Activated naive CD4-positive, alpha-beta T cell treated with anti-CD3 and anti-CD28 coated beads, Interleukin-2, amount 50 U/mL, for 16 hours (primary cell): ENCODE measurements at places on chromosomes 4 and X.

- DNase-seq: no peak
Observed at GRCh38 chr4:78057135-78057599, at the start of gene FRAS1. FRAS1 (plus strand) TSS chr4:78057323; CDS start chr4:78058010, 687 bp downstream.

- no peak for DNase-seq
Observed at GRCh38 chrX:65587616-65588526, 53.3 kb upstream of the LAS1L start.

- no peak for DNase-seq
Observed at GRCh38 chr4:17273047-17273446, 238.8 kb downstream of the QDPR start.

DNA sequence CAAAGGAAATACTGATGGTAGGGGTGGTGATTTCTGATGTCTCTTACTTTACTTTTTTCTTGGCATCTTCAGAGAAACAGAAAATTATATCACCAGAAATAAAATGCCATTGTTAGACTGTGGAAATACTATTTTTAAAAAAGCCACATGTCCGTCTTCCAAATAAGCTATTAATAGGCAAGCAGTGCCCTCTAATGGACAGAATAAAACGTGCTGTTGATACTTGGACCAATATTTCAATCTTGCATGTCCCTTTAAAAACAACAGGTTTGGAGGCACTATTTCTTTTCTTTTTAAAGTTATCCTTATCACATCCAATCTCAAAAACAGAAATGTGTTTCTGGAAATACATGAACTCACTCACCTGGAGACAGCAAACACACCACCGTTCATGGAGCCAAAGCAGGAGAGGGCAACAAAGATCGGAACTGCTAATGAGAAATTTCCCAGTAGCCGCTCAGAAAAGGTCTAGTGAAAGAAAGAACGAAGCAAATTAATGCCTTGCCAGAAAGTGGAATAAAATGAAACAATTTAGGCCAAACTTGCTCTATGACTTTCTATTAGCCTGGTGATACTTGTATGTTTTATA, 59.2 kb downstream of the SLC7A11 start:
- no peak for DNase-seq

DNA sequence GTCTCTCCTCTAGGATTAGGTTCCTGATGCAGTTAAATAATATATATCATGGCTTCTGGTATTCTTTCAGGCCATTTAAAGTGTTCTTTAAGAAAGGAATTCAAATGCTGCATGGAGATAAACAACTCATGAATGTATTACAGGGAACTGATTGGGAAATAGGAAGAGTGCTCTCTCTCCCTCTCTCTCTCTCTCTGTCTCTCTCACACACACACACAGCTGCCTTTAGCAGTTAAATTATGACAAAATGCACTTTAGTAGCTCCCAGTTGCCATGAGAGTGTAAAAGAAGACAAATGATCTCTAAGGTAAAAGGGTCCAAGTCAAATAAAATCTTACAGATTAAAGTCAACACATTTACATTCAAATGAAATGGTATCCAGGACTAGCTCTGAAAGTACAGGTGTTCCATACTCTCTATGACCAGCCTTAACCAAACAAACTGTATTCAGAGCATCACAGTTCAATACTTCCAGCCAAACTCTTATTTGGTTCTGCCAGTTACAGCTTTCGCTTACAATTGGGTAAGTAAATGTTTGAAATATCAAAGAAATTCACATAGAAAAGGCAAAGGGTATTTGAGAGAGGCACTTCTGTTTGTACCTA, 94.7 kb upstream of the CXXC4 start:
- no peak for DNase-seq

DNA sequence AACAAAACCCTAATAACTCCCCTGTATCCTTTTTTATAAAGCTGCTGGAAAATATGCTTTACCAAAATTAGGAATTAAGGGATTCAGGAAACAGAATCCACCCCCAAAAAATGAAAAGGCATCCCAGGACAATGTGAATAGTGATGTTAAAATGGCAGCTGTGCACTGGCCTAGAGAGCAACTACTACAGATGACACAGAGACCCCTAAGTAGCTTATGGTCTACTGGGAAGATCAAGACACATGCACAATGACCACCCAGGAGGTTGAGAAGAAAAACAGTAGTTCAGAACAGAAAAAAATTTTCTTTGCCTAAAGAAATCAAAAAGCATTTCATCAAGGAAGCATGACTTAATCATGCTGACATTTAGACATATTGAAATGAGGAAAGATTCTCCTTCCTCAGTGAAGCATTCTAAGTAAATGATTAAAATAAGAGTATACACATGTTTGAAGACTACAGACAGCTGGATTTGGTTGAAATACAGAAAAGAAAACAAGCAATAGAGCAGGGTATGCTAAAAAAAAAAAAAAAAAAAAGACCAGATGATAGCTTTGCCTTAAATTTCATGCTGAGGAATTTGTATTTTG, 117.3 kb downstream of the WDFY3 start:
- DNase-seq: no peak

DNA sequence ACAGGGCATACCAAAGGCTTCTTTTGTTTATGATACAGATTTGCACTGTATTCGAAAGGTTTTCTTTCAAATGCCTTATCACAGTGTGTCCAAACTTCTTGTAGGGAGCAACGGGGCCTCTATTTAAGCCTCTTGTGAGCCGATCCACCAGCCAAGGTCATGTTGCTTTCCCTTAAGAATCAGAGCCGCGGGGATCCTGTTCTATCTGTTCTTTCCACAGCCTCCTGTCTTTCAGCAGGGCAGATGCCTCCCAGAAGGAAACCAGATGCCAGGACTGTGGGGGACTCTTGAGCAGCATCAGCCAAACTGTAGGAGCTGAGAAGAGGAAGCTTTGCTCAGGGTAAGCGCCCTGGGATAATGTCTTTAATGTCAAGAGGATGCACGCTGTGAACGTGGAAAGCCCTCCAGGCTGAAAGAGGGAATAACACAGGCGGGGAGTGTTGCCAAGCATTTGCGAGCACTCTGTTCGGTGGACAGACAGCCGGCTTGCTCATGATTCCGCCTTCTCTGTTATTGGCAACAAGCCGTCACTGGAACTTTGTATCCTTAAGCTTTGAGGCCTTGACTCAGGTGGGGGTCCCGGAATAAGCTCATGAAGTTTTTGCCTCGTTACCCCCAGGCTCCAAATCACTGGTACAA, 279.8 kb upstream of the FRG1 start:
- no peak for DNase-seq

DNA sequence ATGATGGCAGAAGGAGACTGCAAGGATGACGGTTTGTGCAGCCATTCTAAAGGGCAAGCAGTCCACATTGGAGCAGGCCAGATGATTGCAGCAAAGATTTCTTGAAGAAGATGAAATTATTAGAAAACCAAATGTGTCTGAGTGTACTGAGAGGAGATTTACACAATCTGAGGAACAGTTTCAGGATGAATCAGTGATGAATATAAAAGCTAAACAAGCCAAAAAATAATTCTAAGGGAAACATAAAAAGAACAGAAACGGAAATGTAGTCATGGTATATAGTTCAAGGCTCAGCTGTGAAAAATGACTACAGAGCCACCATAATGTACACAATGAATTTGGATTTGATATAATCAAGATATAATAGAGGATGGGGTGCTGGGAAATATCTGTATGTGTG, 168.5 kb downstream of the PDGFC start:
- no peak for DNase-seq

DNA sequence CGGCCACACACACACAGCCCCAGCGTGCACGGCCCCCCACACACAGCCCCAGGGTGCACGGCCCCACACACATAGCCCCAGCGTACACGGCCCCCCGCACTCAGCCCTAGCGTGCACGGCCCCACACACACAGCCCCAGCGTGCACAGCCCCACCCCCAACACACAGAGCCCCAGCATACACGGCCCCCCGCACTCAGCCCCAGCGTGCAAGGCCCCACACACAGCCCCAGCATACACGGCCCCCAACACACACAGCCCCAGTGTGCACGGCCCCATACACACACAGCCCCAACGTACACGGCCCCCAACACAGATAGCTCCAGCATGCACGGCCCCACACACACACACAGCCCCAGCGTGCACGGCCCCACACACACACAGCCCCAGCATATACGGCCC, 17.6 kb downstream of the GAK start:
- DNase-seq: no peak

GRCh38 chr4:147518086-147518485, 37.2 kb downstream of the EDNRA start:
- no peak for DNase-seq

GRCh38 chrX:48798318-48798717, 3.5 kb upstream of the HDAC6 start:
- no peak for DNase-seq

DNA sequence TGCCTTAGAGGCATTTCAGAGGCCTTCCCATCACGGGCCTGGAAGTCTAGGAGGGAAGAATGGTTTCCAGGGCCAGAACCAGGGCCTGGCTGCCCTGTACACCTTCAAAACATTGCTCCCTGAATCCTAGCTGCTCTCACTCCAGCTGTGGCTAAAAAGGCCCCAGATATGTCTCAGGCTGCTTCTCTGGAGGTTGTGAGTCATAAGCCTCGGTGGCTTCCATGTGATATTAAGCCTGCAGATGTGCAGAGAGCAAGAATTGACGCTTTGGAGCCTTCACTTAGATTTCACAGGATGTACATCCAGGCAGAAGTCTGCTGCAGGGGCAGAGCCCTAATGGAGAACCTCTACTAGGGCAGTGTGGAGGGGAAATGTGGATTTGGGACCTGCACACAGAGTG, 502.5 kb downstream of the GRXCR1 start:
- DNase-seq: no peak

- DNase-seq: no peak
Observed at GRCh38 chr4:188660796-188661195, 521.6 kb downstream of the TRIML1 start.

- no peak for DNase-seq
Observed at GRCh38 chr4:19857991-19858390, 393.7 kb upstream of the SLIT2 start.

- DNase-seq: no peak
Observed at GRCh38 chr4:71198958-71199357, 139.9 kb upstream of the SLC4A4 start.

DNA sequence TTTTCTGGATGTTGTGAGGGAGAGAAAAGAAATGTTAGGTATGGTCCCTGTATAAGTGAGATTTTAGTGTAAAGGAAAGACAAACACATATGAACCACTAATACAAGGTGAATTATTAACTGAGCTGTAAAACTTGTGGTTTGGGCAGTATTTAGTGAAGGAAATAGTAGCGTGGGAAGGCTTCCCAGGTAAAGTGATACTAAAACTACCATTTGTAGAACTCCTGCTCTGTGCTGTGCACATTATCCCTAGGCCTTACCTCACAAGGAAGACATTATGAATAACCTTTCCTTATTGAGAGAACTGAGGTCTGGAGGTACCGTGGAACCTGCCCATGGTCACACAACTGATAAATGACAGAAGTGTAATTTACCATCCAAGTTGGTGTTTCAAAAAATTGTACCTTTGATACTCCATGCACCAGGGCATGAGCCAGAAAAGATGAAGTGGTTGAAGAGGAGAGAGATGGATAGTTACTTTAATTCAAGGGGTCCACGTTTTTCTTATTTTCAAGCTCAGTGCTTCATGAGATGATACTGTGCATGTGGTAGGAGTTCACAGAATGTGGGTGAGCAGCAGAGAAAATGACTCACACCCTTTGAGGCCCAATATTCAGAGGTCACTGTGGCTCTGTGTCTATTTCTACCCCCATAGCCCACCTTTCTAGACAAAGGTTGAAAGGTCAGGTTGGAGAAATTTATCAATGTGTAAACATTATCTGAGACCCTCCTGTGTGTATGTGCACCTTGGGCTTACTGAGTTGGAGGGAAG, 2.6 kb upstream of the VSIG4 start:
- no peak for DNase-seq

DNA sequence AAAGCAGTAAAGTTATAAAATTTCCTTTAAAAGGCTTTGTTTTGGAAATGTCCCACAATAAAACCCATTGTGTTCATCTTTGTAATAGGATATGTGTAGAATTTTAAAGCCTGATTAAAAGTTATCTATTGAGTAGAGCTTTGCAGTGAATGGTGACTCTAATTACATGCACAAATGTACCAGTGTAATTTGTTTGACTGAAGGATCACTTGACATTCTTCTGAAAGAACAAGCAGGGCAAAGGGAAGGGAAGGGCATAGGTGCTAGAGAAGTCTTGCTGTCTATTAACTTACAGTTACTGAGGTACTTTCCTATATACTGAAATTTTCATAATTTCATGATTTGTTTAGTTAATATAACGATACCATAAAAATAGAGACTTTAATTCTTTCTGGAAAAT, 70.8 kb downstream of the STIM2 start:
- no peak for DNase-seq

- DNase-seq: no peak
Observed at GRCh38 chr4:26346203-26346620, 25.4 kb downstream of the RBPJ start.

DNA sequence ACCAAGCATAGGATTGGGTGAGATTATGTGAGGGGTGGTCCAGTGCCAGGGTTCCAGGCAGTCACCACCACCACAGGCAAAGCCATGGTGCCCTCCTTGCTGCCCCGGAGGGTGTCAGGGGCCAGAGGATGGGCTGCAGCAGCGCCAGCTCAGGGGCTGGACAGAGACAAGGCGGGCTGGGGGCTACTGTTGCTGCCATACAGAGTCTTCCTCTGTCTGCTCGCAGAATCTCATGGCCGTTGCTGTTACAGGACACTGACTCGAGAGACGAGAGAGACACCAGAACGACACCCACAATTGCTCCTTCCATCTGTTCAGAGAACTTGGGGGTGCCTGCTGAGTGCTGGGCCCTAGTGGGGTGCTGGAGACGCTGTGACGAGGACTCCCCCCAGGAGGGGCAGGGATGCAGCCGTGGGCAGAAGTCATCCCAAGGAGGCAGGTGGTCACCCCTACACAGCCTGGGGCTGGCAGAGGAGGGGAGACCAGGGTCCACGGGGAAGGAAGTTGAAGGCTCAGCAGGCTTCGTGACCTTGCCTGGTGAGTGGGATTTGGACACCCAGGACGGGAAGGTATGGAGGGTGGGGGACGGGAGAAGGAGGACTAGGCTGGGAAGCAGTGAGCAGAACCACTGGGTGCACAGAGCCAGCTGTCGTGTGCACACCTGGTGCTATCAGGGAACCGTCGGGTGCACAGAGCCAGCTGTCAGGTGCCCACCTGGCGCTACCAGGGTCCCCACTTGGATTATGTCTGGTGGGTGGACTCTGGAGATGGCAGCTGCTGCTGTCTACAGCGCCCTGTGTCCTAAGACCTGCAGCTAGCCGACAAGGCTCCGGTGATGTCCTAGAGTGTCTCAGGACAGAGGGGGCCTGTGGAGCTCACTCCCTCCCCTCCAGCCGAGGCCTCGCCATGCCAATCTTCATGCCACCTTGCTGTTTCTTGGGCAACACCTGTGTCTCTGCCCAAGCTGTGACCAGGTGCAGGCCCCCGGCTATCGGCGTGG, 43.9 kb upstream of the HMX1 start:
- no peak for DNase-seq

- no peak for DNase-seq
Observed at GRCh38 chr4:153421941-153422340, 44.2 kb upstream of the TMEM131L start.

GRCh38 chr4:173169178-173169427, 492 bp downstream of the GALNT7 start:
- no peak for DNase-seq

- no peak for DNase-seq
Observed at GRCh38 chr4:84279678-84280077, 219.4 kb downstream of the NKX6-1 start.

GRCh38 chr4:1986578-1987210, 22.1 kb downstream of the NELFA start:
- no peak for DNase-seq

- no peak for DNase-seq
Observed at GRCh38 chr4:121717680-121718237, 21.0 kb upstream of the ANXA5 start.

GRCh38 chr4:8140915-8141314, 17.7 kb downstream of the ABLIM2 start:
- DNase-seq: no peak
